ENCODE measurements at places on chromosomes 5 and 9. TPM values are rescaled to one million over a fixed set of nuclear protein-coding genes. Genes with fewer than 3 reads are reported as not detected.

The ANKRD20A1 gene
- 1.3 TPM for polyA plus RNA-seq

The SAXO1 gene
- 0.12 TPM for polyA plus RNA-seq

The SLC6A3 gene
- polyA plus RNA-seq = not detected

The NUTM2G gene
- not detected for polyA plus RNA-seq

The LEAP2 gene
- polyA plus RNA-seq = 3.9 TPM

Measured in muscle of arm (tissue), 14 donors.